Caudate nucleus (tissue), 63 donors: ENCODE measurements at places on chromosomes 1 and 21.

DNA sequence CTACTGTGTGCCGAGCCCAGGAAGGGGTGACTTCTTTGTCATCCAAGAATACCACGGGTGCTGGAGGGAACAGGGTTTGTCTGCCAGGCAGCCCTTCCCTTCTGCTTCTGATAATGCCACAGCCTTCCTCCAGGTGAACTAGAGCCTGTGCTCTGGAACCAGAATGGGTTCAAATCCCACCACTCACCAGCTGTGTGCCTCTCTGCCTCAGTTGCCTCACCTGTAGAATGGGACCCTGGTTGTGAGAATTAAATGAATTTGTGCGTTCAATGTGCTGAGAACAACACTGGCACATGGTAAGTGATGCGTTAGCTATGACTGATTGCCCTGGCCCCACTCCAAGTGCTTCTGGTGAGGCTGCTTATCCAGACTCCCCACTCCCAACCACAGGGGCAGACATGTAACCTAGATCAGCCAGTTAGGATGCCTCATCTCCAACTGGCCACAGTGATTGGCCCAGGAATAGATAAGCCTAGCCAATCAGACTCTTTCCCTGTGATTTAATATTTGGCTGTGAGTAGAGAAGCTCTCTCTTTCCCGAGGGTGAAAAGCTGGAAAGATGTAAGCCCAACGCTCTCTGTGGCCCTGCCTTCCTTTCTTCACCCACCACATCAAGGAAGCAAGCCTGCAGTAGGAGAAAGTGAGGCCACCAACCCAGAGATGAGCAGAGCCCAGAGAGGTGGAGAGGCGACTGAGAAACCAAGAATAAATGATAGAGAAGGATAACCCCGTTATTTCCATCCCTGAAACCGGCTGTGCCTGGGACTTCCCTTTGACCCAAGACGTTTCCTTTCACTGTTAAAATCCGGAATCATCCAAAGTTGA is 20.8 kb upstream of the LAPTM5 start:
- DNase-seq, result no peak

DNA sequence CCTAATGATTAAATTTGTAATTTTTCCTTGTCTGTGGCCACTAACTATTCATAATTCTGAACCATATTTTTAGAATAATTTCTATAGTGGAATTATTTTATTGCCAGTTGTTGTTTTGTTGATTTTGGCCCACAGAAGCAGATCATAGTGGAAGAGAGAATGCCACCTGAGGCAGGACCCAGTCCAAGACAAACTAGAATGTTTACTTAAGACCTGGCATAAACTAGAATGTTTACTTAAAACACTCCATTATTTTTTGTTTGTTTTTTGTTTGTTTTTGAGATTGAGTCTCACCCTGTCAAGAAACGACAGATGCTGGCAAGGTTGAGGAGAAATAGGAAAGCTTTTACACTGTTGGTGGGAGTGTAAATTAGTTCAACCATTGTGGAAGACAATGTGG is 310.2 kb downstream of the MRPL39 start:
- no peak for DNase-seq

DNA sequence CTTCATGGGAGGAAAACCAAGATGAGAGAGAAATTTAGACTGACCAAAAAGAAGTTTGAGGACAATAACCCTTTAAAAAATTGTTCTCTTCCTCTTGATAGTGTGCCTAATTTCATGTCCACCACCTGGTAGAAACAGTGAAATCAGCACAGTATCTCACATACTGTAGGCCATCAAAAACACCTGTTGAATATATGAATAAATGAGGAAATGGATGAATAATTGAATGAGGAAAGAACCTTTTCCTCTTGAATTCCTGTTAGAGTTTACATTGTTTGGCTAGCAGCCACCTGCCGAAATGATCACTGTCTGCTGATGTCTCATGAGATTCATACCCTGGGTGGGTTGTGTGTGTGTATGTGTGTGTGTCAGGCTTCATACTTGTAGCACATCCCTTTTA is 198.7 kb upstream of the PBX1 start:
- DNase-seq, result no peak

GRCh38 chr1:235632506-235633401 is 16.8 kb downstream of the GNG4 start:
- no peak for DNase-seq

DNA sequence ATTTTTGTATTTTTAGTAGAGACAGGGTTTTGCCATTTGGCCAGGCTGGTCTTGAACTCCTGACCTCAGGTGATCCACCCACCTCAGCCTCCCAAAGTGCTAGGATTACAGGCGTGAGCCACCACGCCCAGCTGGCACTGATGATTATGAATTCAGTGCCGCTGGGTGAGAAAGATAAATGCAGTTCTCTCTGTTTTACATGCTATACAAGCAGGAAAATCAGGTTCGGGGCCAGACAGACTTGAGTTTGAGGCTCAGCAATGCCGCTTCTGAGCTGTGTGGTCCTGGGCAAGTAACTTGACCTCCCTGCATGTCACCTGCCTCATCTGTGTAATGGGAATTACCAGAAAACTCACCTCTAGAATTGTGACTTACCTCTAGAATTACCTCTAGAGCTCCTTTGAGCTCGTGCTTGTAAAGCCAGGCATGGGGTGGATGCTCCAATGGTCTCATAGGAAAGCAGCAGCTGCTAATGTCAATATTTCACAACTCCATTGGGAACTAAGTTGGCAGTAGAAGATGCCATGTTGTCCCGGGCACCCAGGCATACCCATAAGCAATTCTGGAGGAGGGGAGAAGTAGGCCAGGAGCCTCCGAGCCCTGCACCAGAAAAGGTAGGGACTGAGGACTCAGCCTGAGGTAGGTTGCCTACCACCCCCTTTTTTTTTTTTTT is 119.8 kb upstream of the SLC25A33 start:
- no peak for DNase-seq
